Left lung (tissue), 14 donors: ENCODE measurements at places on chromosomes 6 and 20. TPM values are rescaled to one million over a fixed set of nuclear protein-coding genes. Genes with fewer than 3 reads are reported as not detected.

DNA sequence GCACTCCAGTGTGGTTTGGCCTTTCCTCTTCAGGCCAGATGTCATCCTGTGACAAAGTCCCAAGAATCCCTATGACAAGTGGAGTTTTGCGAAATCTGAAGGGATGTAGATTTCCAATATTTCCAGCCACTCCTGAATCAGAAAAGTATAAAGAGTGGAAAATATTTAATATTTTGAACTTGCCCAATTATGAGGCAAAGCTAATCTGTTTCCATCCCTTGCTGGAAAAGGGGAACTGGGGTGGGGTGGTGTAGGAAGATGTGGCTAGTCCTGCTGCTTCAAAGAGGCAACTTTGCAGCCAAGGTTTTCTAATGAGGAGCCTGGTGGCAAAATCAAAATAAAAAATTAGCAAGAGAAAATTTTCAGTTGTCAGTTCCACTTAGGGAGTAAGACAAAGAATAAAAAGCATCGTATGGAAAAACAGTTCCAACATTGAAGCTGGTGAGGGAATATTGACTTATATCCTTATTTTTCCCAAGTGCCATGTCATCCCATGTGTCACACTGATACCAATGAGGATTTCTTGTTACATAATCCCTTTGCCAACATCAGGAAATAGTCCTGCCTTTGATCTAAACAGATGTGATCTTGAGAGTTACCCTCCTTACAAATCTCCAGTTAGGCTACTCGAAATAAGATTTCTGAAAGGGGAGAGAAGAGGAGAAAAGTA, 480.0 kb upstream of the JARID2 start:
- no peaks in the 10 kb centered on the region for H3K36me3 ChIP-seq
- DNase-seq: no peak
- H3K27ac ChIP-seq: no peak overlapping the region
- H3K27me3 ChIP-seq: no peaks in the 10 kb centered on the region
- no peak overlapping the region for H3K4me3 ChIP-seq

GRCh38 chr6:74199215-74199915, 503.4 kb downstream of the CD109 start:
- H3K27me3 ChIP-seq: no peaks in the 10 kb centered on the region
- no peak overlapping the region for H3K27ac ChIP-seq
- no peaks in the 10 kb centered on the region for H3K4me1 ChIP-seq
- H3K36me3 ChIP-seq: no peaks in the 10 kb centered on the region

DNA sequence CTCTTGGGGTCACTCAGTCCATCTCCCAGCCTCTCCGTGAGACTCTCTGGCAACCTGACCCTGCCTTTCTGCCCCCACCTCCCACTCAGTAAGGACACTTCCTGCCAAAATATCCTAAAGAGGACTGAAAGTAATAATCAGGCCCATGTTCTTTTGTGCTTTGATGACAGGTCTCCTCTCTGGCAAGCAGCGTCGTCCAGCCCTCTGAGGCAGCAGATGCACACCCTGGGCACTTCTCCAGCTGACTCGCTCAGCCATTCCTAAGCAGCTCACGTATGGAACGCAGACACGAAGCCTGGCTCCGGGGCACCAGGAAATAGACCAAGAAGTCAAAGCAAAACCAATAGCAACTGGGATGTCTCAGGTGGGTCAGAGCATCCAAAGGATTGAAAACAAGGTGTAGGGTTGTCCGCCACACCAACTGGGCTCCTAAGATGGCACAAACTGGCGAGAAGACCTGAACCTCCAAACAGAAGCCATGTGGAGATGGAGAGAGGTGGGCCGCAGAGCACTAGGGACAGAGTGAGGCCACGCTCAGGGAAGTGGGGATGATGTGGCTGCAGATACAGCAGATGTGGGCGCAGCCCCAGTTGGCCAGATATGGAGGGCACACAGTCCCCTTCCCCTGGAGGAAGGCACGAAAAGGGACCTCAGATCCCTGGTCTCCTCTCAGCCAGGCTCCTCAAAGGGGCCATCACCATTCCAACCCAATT, 99.3 kb downstream of the PRND start:
- H3K4me1 ChIP-seq: peaks cover 12% of the 10 kb centered on the region
- DNase-seq: no peak
- no peaks in the 10 kb centered on the region for H3K36me3 ChIP-seq
- no peak overlapping the region for H3K4me3 ChIP-seq
- no peak overlapping the region for H3K27ac ChIP-seq

GRCh38 chr20:43537921-43538877, 20.6 kb upstream of the SGK2 start:
- H3K4me3 ChIP-seq: no peak overlapping the region
- peaks cover 15% of the 10 kb centered on the region for H3K36me3 ChIP-seq
- peak; percentile 47 for DNase-seq

GRCh38 chr20:34023937-34024722, 30.4 kb downstream of the RALY start:
- no peak overlapping the region for H3K27ac ChIP-seq
- no peaks in the 10 kb centered on the region for H3K36me3 ChIP-seq
- H3K4me1 ChIP-seq: peaks cover 14% of the 10 kb centered on the region
- DNase-seq: no peak
- H3K4me3 ChIP-seq: no peak overlapping the region

GRCh38 chr6:112920994-112921393, 573.9 kb downstream of the RFPL4B start:
- no peaks in the 10 kb centered on the region for H3K4me1 ChIP-seq
- H3K27me3 ChIP-seq: no peaks in the 10 kb centered on the region
- no peak overlapping the region for H3K4me3 ChIP-seq
- no peaks in the 10 kb centered on the region for H3K36me3 ChIP-seq
- DNase-seq: no peak

GRCh38 chr6:89118931-89119330, 1.1 kb upstream of the SRSF12 start:
- no peaks in the 10 kb centered on the region for H3K27me3 ChIP-seq
- no peak overlapping the region for H3K4me3 ChIP-seq
- no peaks in the 10 kb centered on the region for H3K36me3 ChIP-seq
- peaks cover 11% of the 10 kb centered on the region for H3K4me1 ChIP-seq
- DNase-seq: no peak

DNA sequence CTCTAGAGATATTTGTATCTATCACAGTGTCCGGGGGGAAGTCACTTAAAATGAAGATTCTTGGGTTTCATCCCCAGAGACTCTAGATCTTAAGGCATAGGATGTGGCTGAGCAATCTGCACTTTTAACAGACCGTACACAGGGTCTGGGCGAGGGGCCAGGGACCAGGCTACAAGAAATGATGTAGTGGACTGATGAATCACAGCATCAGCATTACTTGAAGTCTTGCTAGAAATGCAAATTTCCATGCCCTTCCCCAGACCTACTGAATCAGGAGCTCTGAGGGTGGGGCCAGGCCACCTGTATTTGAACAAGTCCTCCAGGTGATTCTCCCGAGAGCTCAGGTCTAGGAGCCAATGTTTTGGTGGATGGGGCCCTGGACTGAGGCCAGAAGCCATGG, 168.4 kb downstream of the DOK5 start:
- H3K4me3 ChIP-seq: no peak overlapping the region
- H3K36me3 ChIP-seq: no peaks in the 10 kb centered on the region
- H3K27me3 ChIP-seq: no peaks in the 10 kb centered on the region
- DNase-seq: no peak
- no peaks in the 10 kb centered on the region for H3K4me1 ChIP-seq

DNA sequence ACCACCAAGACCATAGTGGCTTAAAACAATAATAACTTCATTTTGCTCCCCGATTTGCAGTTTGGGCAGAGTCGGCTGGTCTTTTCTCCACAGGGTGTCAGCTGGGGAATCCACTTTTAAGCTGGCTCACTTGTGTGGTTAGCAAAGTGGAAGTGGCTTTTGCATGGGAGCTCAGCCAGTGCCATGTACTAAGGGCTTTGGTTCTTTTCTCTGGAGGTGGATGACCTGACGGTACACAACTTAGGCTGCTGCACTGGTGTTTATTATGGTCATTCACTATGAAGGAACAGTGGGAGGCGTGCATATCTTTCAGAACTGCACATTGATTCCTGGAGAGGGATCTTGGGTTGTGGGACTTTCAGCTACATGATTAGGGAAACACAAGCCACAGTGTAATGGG, 141.0 kb downstream of the OR2B2 start:
- peaks cover 23% of the 10 kb centered on the region for H3K4me1 ChIP-seq
- H3K27me3 ChIP-seq: peaks cover 47% of the 10 kb centered on the region
- no peaks in the 10 kb centered on the region for H3K36me3 ChIP-seq
- no peak overlapping the region for H3K27ac ChIP-seq

The AMD1 gene
- 99.9 TPM for total RNA-seq

The GJA10 gene
- total RNA-seq: not detected

The TMC2 gene
- not detected for total RNA-seq

The STMND1 gene
- total RNA-seq: 2.5 TPM

The NKX2-2 gene
- not detected for total RNA-seq
